NCI-H1105 treated with DMSO at 0.1 percent for 48 hours (cell line): ENCODE measurements at places on chromosomes 7 and 10.

DNA sequence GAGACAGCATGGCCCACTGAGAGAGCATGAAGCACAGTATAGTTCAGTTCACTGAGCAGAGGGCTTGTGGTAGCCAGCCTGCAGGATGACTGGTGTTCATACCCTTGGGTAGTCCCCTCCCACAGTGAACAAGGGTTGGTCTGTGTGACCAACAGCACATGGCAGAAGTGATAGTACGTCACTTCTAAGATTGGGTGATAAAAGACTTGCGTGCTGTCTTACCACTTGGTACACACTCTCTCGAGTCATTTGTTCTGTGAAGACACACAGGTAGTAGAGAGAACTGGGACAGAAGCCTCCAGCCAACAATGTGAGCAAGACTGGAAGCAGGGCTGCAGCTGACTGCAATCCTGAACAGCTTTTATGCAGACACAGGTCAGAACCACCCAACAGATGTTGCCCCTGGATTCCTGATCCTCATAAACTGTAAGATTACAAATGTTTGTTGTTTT lies 14.6 kb downstream of the EPC1 start:
- DNase-seq: no peak

- DNase-seq: no peak
Measured at GRCh38 chr7:159105066-159105780, 39.4 kb downstream of the VIPR2 start.

DNA sequence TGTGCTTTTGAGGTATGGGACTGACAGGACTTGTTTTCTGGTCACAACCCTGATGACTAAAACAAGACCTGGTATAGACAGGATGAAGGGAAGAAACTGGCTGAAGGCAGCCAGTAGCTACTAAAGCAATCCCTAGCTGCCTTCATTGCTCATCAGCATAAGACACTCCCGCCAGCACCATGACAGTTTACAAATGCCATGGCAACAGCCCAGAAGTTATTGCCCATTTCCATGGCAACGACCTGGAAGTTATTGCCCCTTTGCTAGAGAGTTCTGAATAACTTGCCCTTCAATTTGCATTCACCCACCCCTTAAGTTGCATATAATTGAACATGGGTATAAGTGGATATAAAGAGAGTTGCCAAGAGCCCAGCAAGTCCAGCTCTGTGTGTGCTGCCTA lies 169.6 kb upstream of the FAM171A1 start:
- DNase-seq: no peak

DNA sequence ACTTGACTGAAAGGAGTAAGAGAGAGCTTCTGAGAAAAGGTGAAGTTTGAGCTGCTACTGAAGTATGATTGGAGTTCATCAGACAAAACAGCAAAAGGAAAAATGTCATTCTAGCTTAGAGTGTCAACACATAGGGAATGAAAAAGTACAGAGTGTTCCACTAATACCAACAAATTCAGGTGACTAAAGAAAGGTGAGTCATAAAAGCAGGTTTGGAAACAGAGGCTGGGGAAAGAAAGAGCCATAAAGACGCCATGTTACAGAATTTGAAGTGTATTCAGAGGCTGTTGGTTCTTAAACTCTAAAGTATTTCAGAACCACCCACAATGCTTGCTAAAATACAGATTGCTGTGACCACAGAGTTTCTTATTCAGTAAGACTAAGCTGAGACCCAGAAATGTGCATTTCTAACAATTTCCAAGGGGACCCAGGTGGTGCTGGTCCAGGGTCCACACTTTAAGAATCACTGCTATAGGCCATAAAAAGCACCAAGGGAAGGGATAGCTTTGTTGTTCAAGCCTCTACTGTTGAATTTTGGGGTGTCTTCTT lies 143.1 kb downstream of the ELAPOR2 start:
- DNase-seq: no peak

DNA sequence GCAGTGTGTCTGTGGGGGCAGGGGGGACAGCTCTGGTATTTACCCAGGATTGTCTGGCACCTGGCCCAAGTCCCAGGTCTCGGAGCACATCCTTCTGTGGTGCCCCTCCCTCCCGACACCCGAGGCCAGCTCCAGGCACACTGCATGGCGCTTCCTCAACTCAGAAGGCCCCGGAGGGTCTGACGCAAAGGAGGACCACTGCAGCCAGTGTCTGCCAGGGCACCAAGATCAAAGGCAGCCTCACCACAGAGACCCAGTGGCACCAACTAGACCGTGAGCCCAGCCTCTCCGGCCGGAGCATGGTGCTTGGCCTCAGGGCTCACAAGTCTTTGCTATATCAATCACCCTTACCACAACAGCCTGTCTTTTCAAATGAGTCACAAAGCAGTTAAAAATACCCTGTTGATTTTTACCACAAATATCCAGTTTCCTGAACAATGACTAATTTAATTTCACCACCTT lies 99.3 kb upstream of the DDC start:
- DNase-seq: no peak

DNA sequence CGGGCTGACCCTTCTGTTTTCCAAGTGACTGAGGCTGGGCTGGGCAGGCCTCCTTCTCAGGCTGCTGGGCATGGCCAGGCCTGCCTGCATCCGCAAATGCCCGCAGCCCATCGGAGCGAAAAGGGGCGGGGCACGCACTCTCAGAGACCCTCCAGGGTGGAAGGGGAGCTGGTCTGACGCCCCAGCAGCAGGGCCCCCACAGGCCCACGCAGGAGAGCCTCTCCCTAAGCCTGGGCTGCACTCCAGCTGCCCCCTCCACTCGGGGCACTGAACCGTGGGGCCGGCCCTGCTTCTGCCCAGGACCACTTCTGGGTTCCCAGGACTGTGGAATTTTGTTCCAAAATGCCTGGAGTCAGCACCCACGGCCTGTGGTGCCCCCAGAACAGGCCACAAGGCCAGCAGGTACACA lies 9.3 kb downstream of the ADAP1 start:
- DNase-seq: no peak

- DNase-seq: no peak
Measured at GRCh38 chr10:113347508-113347907, 205.3 kb upstream of the HABP2 start.

GRCh38 chr7:42886893-42887505 lies 24.9 kb downstream of the C7orf25 start:
- no peak for DNase-seq

- no peak for DNase-seq
Measured at GRCh38 chr10:24720096-24720495, 3.6 kb downstream of the ARHGAP21 start.

DNA sequence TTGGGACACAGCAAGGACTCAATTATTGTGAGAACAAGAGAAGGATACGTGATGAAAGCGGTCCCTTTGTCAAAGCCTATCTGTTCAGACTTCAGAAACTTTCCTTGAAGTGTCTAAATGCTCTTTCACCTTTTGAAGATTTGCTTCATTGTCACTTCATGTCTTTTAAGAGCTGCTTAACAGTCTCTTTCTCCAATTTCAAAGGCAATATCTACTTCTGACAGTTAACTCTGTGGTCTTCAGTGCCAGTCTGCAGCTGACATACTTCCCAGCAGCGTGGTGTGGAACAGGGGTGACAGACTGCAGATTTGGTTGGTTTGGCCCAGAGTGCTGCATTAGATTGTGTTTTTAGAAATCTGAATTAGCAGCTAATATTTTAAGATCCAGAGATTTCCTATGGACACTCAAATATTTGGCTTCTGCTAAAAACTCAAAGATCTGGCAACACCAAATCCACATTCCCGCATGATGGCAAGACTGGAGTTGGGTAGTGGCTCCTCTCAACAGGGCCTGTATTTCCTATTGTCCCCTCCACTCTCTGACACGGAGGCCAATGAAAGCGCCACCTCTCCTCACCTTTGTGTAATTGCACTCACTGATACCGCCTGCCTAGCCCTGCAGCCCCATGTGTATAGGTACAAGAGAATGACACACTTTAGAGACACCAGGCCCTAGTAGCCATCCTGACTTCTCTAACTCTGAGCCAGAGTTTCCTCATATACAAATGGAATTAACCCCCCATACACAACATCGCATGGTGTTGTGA lies 11.5 kb downstream of the SCRN1 start:
- DNase-seq: no peak

GRCh38 chr7:33677556-33677955 lies 227.8 kb upstream of the BMPER start:
- DNase-seq: no peak

DNA sequence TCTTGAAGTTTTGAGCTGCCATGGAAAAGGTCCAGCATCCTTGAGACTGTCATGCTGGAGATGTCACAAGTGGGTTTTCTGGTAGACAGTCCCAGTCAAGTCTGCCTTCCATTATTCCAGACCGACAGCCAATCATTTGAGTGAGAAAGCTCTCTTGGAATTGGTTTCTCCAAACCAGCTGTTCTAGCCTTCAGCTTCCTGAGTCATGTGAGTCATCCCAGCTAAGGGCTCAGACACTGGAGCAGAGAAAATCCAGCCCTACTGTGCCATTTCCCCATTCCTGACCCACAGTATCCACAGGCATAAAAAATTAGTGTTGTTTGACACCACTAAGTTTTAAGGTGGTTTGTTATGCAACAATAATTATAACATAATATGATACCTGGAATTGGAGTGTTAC lies 219.0 kb downstream of the ADRA2A start:
- DNase-seq: no peak

GRCh38 chr7:112951070-112951469 lies 135.6 kb downstream of the GPR85 start:
- DNase-seq: no peak

GRCh38 chr7:2336626-2337299 lies 17.9 kb upstream of the EIF3B start:
- no peak for DNase-seq

- no peak for DNase-seq
Measured at GRCh38 chr10:31936933-31937332, 8.3 kb upstream of the ARHGAP12 start.

- DNase-seq: no peak
Measured at GRCh38 chr10:33410096-33410859, 75.8 kb upstream of the NRP1 start.

- no peak for DNase-seq
Measured at GRCh38 chr7:31234836-31235605, 105.5 kb downstream of the NEUROD6 start.

DNA sequence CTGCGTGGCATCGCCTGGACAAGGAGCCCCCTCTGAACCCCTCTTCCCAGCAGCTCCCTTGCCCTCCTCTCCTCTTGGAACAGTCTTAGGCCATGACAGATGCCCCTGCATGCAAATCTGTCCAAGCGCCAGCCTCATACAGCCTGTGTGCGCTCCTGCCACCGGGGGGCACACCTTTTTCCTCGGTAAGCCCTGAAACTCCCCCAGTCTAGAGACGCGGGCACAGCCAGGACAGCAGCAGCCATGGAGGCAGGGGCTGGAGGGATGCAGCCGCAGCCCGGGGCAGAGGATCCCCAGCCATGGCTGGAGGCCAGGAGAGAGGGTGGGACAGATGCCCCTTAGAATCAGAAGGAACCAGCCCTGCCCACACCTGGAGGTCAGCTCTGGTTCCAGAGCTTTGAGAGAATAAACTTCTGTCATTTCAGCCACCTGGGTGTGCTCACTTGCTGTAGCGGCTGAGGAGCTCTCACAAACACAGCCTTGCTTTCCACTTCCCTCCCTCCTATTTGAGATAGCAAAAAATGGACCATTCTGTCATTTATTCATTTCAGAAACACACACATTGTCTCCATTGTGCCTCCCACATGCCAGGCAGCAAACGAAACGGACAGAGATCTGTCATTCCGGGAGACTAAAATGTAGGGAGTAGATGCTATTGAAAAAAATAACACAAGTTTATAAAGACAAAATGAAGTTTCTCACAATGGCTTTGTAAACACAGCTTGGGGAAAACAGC lies 241.5 kb downstream of the WDR37 start:
- no peak for DNase-seq

DNA sequence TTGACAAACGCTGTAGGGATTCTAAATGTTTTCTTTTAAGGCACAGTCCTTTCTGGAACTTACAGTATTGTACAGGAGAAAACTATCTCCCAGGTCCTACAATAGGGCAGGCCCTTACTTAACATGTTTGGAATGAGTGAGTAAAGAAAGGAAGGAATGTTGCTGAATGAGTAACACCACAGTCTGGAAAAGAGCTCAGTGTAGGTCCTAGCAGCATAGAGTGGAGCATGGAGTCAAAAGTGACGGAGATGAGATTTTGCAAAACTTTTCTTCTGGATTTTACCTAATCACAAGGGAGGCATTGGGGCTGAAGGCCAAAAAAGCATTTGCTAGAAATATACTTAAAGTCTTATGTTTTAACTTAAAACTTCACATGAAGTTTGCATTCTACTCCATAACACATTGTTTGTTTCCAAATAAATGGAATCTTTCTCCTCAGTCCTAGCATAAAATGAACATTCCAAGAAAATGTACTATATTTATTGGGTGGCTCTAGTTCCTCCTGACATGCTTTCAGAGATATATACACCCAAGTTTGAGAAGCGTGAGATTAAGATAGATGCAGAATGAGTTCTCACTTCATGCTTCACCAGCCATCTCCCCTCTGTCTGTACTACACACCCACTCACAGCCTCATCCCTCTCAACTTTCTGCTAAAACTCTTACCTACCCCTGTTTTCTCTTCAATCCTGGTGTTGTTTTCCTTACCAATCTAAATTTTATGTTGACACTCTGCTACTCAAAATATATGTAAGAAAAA lies 20.2 kb upstream of the ADD3 start:
- no peak for DNase-seq

DNA sequence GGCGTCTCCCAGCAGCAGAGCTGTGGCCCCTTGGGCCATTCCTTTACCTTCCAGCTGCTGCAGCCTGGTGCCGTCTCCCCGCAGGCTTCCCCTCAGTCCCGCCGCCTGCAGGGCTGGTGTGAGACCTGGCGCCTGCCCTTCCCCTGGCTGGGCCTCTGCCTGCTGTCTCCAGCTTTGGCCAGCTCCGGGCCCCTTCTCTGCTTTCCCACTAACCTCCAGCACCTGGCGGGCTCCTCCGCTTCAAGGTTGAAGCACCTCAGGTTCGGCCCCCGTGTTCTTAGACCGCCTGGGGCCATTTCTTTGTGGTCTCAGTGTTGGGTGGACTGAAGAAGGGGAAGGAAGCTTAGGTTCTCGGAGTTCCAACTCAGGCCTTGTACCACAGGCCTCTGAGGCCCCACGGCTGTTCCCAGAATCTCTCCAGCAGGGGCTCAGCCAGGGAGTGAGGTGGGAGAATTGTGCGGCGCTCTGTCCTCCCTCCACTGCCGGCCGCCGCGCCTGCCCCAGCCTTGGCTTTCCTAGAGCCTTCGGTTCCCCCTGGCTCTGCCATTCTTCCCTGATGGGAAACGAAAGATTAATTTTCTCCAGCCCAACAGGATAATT lies 30.3 kb downstream of the GBX1 start:
- DNase-seq: no peak

DNA sequence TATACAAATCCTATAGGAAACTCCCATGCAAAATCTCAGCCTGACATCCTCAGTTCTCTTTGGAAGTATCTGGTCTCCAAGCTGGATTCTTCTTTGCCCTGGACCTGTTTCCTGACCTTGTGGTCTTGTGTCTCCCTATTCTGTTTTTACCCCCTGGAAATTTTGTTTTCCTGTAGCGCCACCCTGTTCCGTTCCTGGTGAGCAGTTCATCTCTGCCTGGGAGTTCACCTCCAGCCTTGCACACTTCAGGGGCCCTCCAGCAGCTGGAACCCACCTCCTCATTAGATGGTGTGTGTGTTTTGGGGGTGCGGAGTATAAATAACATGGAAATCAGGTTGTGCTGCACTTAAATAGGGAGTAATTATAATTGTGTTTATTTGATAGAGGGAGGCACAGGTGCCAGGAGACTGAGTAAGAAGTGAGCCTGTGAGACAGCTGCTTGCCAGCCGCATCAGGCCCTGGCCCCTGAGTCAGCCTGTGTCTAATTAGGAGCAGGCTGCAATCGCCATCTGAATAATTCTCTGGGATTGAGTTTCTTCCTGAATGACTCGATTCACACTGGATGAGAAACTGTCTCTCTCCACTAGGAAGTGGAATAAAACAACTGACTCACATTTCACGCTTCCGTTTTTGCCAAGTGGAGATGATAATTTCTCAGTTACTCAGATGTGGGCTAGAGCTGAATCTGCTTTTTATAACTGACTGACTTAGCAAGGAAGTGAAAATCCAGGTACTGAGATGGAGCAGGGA lies 69.4 kb upstream of the HECTD2 start:
- peak; percentile 65 for DNase-seq
